ENCODE measurements at places on chromosomes 4 and X. TPM values are rescaled to one million over a fixed set of nuclear protein-coding genes. Genes with fewer than 3 reads are reported as not detected.

DNA sequence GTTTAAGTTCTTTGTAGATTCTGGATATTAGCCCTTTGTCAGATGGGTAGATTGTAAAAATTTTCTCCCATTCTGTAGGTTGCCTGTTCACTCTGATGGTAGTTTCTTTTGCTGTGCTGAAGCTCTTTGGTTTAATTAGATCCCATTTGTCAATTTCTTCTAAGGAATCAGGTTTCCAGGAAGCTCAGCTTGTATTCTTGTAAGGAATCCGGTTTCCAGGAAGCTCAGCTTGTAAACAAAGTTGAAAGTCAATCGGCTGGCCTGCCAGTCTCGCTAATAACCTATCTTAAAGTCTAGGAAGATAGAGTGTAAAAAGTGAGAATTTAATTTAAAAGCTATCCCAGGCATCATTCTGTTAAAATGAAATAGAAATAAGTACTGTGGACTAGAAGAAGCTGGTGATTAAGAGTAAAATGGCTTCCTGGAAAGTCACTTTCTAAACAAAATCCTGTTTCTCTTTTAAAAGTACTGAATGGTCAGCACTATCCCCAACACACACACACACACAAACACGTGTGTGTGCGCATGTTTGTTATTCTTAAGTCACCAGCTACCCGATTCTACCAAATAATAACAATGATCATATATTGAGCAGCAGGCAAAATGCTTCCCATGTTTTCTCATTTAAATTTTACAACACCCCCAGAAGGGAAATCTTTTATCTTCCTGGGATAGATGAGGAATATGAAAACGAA, 171.7 kb downstream of the PAPSS1 start:
- DNase-seq, result no peak

DNA sequence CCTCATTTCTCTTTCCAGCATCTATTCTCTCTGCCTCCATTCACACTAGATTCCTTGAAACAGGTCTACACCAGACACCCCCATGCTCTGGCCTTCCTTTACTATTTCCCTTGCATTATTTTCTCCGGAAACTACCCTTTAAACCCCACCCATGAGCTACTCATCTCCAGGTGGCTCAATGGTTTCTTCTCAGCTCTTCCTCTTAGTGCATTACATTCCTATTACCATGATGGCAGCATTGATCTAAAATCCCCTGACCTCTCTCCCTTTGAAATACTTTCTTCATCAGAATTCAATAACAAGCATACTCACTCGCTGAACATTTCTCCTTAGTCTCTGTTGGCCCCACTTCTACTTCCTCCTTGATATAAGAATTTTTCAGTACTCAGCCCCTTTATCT, 94.6 kb downstream of the SYNPO2 start:
- no peak for DNase-seq

DNA sequence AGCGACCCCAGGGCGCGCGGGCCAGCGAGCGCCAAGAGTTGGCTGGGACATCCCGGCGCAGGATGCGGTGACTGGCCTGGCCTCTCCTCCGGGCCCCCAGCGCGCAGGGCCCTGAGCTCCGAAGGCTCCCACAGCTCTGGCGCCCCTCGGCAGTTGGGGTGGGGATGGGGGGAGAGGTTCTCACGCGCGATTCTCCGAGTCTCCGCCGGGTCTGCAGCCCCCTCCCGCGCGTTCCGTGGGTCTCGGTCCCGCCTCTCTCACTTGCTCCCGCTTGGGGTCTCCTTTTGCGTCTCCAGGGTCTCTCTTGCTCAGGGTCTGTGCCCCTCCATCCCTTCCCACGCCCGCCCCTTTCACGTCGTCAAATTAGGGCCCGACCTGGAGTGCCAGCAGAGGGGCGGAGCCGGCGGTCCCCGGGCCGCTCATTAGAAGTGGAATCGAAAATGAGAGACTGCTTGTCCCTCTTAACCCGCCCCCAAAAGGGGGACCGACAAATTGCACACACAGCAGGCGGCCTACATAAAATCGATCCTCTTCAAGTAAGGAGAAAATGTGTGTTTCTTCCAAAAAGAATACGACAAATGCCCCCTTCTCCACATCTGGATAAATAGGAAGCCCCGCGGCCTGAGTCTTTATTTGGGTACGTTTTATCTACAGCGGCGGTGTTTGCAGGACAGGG, 877 bp upstream of the NKX1-1 start:
- no peak for DNase-seq

SPANXD gene
- not detected for polyA plus RNA-seq

PNMA5 gene
- polyA plus RNA-seq, result not detected

F9 gene
- polyA plus RNA-seq, result not detected

DNA sequence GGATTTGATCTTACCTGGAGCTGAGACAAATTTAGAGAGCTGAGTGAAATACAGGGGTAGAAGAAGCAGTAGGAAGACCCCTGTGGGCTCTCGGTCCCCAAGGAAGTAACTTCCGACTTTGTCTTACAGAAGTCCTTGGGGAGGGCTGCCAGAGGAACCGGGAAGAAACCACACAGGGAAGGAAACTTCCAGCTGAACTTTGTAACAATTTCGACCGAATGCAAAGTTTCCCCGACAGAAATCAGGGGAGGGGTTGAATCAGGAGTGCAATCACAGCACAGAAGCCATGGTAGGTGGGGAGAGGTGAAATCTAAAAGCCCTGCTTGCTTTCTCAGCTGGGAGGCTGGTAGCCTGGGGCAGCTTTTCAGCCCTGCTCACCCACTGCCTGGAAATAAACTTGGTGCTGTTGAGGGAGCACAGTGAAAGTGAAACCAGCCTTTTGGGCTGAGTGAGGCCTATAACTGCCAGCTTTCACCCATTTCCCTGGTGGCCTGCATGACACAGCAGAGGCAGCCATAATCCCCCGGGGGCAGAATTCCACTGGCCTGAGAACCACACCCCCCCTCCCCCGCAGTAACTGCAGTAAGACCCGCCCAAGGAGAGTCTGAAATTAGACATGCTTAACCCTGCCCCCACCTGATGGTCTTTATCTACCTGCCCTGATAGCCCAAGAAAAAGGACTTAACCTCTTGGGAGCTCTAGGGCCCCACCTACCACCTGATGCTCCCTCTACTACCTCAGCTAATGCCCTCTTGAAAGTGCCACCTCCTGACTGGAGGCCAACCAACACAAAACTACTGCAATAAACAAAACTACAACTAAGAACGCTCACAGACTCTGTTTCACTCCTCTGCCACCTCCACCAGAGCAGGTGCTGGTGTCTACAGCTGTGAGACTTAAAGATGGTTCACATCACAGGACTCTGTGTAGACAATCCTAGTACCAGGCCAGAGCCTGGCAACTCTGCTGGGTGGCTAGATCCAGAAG, 248.2 kb downstream of the PARM1 start:
- DNase-seq, result no peak

DNA sequence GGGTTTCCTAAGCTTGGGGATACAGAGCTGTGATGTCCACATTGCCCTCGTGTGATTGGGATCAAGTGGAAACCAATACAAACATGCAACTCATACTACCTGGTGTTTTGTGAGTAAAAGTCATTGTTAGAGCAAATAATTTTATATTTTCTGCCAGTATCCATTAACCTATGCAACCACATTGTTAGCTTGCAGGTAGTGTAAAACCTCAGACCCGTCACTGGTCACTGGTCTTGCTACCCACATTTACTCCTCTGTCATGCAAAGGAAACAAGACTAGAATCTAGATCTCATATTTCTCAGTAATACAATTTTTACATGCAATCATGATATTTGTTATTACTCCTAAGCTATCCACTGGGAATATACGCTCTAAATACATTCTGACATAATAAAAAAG, 324.3 kb upstream of the NDST4 start:
- no peak for DNase-seq

ZRSR2 gene
- polyA plus RNA-seq, result 9.5 TPM

MAP7D2 gene
- polyA plus RNA-seq, result 0.35 TPM
